ENCODE measurements at places on chromosomes 5 and 9. TPM values are rescaled to one million over a fixed set of nuclear protein-coding genes. Genes with fewer than 3 reads are reported as not detected.

The RLN2 gene
- not detected for total RNA-seq

The PPP3R2 gene
- not detected for total RNA-seq

The CCNO gene
- 8.3 TPM for total RNA-seq

The GPR151 gene
- not detected for total RNA-seq

The RHOBTB3 gene
- total RNA-seq, result 8.7 TPM

The PCDHB13 gene
- total RNA-seq, result 0.07 TPM

All from A549 treated with GW870086 at 1 μM for 4 hours (cell line).